ENCODE measurements at places on chromosomes 2 and 18.

- DNase-seq = no peak
Measured at GRCh38 chr2:133863106-133863800, 295.0 kb upstream of the NCKAP5 start.

GRCh38 chr18:40037356-40037755 is 1917.7 kb upstream of the PIK3C3 start:
- DNase-seq = no peak

DNA sequence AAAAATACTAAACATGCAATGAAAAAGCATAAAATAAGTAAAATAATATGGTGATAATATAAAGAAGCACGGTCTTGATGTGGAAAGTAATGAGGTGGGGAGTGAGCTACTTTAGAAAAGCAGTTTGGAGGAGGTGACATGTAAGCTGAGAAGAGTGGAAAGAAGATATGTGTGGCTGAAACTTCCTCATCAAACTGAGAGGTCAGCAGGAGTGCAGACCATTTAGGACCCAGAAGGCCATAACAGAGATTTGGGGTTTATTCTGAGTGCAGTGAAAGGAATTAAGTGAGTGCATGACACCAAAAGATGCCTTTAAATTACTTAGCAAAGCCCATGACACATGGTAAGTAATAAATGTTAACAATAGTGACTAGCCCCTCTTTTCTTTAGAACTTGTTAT is 24.4 kb upstream of the TMEM182 start:
- DNase-seq = no peak

DNA sequence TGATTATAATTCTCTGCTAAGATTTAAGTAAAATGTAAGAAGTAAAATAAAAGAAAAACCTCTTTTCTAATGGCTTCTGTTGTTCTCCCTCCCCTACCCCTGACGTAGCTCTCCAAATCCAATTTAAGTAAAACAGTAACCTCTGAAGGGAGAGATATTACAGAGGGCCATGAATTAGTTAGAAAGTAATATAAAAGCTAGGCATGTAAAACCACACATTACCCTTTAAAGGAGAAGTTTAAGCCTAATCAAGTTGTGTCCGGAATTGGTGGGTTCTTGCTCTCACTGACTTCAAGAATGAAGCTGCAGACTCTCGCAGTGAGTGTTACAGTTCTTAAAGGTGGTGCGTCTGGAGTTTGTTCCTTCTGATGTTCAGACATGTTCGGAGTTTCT is 116.9 kb upstream of the SCN7A start:
- DNase-seq = no peak

All from fibroblast of skin of left biceps (primary cell).